ENCODE measurements at places on chromosomes 12 and 14.

- H3K4me1 ChIP-seq, result no peaks in the 10 kb centered on the region
- peaks cover 5% of the 10 kb centered on the region for H3K36me3 ChIP-seq
- DNase-seq, result no peak
- H3K27ac ChIP-seq, result no peak overlapping the region
- no peak overlapping the region for H3K4me3 ChIP-seq
Observed at GRCh38 chr12:123076604-123077297, 74.1 kb downstream of the PITPNM2 start.

- peaks cover 7% of the 10 kb centered on the region for H3K4me1 ChIP-seq
- H3K36me3 ChIP-seq, result peaks cover 26% of the 10 kb centered on the region
- DNase-seq, result no peak
- H3K27ac ChIP-seq, result peak overlapping the region; percentile 80
Observed at GRCh38 chr14:90301122-90301521, 30.6 kb downstream of the NRDE2 start.

DNA sequence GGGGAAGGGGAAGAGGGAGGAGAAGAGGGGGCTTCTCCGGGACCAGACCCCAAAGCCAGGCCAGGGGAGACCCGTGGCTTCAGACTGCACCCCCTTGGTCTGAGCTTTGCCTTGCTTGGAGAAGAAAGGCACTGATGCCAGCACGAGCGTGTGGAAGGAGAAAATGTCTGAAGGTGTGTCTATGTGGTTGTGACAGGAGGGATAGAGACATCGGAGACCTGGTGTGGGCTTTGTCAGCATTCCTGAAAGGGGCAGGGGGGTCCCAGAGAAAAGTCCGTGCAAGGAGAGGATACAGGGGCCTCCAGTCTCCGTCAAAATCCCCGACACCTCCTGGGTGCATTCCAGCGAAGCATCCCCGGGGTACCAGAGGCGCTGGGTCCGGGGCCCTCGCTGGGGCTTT is 139.0 kb upstream of the LHX5 start:
- H3K27ac ChIP-seq, result no peak overlapping the region
- H3K4me1 ChIP-seq, result peaks cover 2% of the 10 kb centered on the region
- no peak overlapping the region for H3K4me3 ChIP-seq
- DNase-seq, result no peak

DNA sequence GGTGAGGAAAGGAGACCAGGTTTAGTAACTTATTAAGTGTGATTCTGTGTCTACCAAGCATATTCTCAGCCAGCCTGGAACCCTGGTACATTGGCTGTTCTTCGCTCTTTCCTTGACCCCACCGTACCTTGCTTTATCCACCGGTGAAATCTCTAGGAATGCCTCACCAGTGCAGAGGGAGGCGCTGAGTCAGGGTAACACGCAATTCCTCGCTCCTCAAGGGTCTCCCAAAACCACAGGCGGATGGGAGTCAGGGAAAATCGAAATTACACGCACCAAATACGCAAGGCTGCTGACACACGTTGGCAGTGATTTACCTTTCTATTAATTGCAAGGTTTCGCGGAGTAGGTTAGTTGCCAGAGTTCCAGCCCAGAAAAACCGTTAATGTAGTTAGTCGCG is 845 bp downstream of the L3HYPDH start:
- peak overlapping the region; percentile 95 for H3K4me3 ChIP-seq
- H3K36me3 ChIP-seq, result no peaks in the 10 kb centered on the region
- DNase-seq, result no peak
- H3K27me3 ChIP-seq, result peaks cover 6% of the 10 kb centered on the region

DNA sequence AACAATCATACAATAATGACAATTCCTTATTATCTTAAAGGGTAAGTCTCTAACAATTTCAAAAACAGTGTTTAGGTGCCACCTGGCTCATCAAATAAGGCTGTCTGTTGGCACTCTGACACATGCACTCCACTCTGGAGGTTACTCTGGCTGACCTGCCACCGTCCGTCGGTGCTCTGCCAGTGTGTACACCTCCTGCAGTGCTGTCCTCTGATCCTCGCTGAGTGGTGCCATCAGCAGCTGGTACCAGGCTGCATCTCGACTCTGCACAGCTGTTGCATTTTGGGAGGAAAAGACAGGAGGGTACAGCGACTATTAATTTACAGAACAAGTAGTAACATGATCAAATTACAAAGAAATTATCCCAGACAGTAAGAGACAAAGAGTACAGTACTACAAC is 63.9 kb downstream of the IPO8 start:
- DNase-seq, result no peak
- no peak overlapping the region for H3K27ac ChIP-seq
- H3K4me1 ChIP-seq, result no peaks in the 10 kb centered on the region
- H3K36me3 ChIP-seq, result peaks cover 14% of the 10 kb centered on the region

GRCh38 chr14:104319491-104320241 is 181.3 kb downstream of the KIF26A start:
- H3K27ac ChIP-seq, result no peak overlapping the region
- DNase-seq, result peak; percentile 2
- no peak overlapping the region for H3K4me3 ChIP-seq
- no peaks in the 10 kb centered on the region for H3K36me3 ChIP-seq
- H3K27me3 ChIP-seq, result peaks cover 2% of the 10 kb centered on the region
- H3K4me1 ChIP-seq, result no peaks in the 10 kb centered on the region
